Midbrain (tissue), 1 donor: ENCODE measurements at places on chromosomes 2 and 18.

GRCh38 chr2:29212009-29212408 lies 96.8 kb downstream of the CLIP4 start:
- no peak for DNase-seq

DNA sequence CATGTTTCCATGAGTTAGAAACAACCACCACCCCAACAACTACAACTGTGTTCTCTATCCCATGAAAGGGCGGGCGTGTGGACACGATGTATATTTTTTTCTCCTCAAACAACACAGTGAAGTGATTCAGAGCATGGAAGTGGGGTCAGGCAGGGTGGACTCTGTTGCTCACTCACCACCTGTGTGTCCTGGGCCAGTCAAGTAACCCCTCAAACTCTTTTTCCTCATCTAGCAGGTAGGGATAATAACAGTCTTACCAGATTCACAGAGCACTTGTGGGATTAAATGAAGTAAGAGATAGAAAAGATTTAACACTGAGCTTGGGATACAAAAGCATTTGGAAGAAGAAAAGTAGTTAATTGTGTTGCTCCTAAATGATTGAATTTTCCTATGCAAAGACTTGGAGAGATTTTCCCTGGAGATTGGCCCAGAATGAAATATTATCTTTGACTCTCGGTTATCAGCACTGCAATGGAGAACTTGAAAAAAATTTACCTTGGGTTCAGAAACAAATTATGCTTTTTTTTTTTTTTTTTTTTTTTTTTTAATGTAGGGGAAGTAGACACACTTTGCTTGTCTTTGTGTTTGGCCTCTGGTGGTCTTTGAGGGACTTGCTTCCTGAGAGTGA lies 161.9 kb upstream of the EPAS1 start:
- no peak for DNase-seq

- no peak for DNase-seq
Measured at GRCh38 chr2:240878341-240878936, 9.8 kb downstream of the AGXT start.

DNA sequence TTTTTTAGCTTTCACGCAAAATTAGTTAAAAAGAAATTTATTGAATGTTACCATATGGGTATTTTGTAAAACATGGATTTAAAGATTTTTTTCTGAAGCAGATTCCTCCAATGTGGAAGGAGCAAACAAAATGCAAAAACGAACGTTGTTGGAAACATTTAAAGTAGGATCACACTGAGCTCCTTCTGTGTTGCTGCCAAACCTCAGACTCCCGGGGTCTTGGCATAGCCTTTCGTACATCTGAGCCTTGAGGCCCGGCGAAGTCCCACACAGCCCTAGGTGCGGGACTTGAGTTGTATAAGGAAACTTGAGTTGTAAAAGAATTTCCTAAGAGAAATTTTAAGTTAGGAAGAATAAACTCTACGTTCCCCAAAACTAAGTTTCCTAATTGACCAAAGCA lies 52.0 kb upstream of the CD226 start:
- no peak for DNase-seq

- peak; percentile 54 for DNase-seq
Measured at GRCh38 chr18:33578518-33579348, 714 bp downstream of the ASXL3 start.

GRCh38 chr2:47251404-47251675 lies 96.2 kb upstream of the STPG4 start:
- DNase-seq, result no peak

GRCh38 chr2:111924617-111925107 lies 26.3 kb downstream of the MERTK start:
- no peak for DNase-seq

DNA sequence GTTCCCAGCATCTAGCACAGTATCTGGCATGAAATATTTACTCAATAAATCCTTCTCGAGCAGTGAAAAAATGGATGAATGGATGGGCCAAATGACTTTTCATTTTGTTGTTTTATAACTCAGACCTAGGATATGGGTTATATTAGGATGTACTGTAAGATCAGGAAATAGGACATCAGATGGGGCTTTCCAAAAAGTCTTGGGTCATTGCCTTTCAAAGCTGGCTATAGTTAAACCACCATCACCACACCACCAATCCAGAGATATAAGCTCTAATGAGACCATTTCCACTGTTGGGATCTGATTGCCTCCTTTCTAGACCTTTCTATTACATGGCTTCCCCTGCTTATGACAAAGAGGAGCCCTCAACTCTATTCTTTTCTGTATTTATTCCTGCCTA lies 525.0 kb upstream of the TCF4 start:
- no peak for DNase-seq

GRCh38 chr2:230953845-230954244 lies 28.8 kb upstream of the GPR55 start:
- DNase-seq, result no peak

- DNase-seq, result no peak
Measured at GRCh38 chr2:15912203-15912602, 28.1 kb upstream of the MYCN start.
